ENCODE measurements at places on chromosomes 13 and 19.
A peak's percentile ranks its signal among the peaks of the same experiment; 100 is the strongest.

- DNase-seq = no peak
Observed at GRCh38 chr13:69108486-69108885, 999.1 kb upstream of the ATXN8OS start.

GRCh38 chr19:45037393-45038169, 1.3 kb upstream of the CLASRP start:
- no peak for DNase-seq

- DNase-seq = no peak
Observed at GRCh38 chr19:43595605-43595998, 332 bp downstream of the IRGQ start.

GRCh38 chr19:377801-378581, 31.0 kb downstream of the C2CD4C start:
- no peak for DNase-seq

DNA sequence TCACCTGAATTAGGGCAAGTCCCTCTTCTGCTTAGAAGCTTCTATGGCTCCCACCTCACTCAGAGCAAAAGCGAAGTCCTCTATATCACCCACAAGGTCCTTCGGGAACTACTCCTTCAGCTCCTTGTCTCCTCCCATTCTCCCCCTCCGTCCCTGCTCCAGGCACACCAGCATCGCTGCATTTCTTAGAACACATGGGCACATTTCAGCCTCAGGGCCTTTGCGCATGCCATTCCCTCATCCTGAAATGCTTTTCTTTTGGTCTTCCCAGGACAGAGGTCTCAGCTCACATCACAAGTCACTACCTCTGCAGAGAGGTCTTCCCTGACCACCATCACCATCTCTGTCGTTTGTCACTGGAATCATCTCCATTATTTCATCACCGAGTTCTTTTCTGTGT, 4.0 kb downstream of the S1PR5 start:
- DNase-seq = no peak

- no peak for DNase-seq
Observed at GRCh38 chr19:39940221-39940833, 5.9 kb upstream of the FCGBP start.

DNA sequence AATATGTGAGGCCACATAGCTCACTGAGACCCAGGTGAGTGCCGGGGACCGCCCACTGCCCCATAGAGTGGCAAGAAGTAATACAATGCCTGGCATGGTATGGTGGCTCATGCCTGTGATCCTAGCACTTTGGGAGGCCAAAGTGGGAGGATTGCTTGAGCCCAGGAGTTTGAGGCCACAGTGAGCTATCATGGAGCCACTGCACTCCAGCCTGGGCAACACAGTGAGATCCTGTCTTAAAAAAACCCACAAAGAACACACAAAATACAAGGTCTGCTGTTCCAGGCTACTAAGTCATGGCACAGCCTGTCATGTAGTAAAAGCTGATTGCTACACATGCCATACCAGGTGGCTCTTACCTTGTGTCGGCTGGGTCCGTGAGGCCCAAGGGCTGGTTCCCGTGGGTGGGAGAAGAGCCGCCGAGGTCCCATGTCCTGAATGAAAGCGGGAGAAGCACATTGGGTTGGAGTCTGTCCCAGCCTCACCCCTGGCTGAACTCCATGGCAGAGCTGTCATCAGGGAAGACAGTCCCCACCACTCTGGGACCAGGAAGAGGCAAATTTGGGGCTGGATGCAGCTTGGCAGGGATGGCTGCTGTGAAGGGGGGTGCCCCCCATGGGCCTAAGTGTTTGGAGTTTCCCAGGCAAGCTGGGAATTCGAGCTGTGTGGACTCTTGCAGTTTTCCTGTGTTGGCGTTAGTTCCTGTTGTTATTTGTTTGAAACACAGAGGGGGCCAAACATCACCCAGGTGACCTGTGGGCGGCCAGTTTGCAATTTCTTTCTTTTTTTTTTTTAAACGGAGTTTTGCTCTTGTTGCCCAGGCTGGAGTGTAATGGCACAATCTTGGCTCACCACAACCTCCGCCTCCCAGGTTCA, 3.2 kb upstream of the FDX2 start:
- no peak for DNase-seq

- DNase-seq = peak; percentile 17
Observed at GRCh38 chr13:113645329-113645728, 12.7 kb downstream of the ATP4B start.

DNA sequence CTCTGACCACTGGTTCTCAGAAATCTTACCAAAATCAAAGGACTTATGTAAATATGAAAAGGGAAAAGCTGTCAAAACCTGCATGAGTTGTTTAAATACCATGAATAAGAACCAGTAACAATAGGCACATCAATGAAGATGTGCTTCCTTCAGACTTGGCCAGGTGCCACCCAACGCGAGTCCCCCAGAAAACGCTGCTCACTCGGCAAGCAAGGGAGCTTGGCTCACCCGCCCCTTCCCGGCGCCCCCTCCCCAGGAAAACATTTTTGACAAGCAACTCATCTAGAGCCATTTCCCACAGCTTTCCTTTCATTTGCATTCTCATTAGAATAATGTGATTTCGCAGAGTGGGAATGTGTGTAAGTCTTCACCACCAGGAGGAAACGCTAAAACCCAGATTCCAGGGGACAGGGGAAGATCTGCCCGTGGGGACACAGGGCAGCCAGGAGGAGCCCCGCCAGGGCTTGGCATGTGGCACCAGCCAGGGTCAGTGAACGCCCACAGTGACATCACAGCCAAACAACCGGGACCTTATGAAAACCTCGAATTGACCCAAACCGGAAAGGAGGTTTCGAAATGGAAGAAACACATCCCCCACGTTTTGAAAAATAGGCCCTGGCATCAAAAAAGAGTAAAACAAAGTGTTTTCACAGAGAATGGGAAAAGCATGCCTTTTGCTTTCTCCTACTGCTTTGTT, 366.2 kb upstream of the TSHZ3 start:
- no peak for DNase-seq

GRCh38 chr19:41307090-41307875, 2.7 kb upstream of the CCDC97 start:
- DNase-seq = no peak

DNA sequence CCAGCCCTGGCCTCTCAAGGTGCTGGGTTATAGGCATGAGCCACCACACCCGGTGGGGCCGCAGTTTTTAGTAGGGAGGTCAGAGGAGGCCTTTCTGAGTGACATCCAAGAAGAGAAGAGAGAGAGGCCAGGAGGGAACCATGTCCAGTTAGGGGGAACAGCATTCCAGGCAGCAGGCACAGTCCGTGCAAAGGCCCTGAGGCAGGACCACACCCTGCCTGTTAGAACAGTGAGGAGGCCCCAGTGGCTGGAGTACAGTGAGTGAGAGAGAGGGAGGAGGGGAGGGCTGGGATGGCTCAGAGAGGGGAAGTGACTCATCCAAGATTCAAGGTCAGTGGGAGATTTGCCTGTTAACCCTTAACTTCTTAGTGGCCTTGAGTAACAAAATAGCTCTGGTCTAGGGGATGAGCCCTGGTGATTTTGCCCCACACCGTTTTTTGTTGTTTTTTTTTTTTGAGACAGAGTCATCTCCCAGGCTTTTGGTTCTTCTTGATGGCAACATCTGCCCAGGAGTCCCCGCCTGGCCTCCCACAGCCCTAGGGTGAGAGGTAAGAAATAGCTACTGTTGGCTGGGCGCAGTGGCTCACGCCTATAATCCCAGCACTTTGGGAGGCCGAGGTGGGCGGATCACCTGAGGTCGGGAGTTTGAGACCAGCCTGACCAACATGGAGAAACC, 2.7 kb upstream of the PLIN3 start:
- peak; percentile 82 for DNase-seq

DNA sequence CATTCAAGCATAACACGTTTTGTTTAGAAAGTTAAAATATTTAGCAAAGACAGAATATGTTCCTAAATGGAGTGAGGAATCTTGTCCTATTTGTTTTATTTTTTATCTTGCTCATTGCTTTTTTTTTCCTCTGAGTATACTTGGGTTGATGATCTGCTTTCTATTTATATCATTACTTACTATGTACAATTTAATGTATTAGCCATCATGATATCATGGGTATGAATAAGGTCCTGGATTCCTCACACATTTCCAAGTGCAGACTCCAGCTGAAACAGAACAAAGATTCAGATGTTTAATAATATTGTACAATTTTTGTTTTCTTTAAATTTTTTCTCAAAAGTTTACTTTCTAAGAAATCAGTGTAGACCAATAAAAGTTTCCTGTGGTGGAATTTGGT, 388.2 kb downstream of the GPC6 start:
- no peak for DNase-seq

DNA sequence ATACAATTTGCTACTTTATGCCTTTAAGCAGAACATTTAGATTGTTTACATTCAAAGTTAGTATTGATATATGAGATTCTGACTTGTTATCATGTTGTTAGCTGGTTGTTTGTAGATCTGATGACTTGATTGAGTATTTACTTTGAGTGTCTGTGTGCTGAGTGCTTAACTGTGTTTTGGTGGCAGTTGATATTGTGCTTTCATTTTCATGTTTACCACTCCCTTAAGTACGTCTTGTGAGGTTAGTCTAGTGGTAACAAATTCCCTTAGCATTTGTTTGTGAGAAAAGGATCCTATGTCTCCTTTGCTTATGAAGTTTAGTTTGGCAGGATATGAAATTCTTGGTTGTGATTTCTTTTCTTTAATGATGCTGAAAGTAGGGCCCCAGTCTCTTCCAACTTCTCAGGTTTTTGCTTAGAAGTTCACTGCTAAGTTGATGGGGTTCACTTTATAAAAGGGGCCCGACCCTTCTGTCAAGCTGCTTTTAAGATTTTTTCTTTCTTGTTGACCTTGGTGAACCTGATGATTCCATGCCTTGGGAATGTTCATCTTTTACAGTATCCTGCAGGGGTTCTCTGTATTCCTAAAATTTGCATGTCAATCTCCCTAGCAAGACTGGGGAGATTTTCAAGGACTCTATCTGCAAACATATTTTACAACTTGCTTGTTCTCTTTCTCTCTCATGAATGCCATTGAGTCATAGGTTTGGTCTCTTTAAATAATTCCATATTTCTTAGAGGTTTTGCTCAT, 1095.4 kb upstream of the PCDH20 start:
- no peak for DNase-seq

DNA sequence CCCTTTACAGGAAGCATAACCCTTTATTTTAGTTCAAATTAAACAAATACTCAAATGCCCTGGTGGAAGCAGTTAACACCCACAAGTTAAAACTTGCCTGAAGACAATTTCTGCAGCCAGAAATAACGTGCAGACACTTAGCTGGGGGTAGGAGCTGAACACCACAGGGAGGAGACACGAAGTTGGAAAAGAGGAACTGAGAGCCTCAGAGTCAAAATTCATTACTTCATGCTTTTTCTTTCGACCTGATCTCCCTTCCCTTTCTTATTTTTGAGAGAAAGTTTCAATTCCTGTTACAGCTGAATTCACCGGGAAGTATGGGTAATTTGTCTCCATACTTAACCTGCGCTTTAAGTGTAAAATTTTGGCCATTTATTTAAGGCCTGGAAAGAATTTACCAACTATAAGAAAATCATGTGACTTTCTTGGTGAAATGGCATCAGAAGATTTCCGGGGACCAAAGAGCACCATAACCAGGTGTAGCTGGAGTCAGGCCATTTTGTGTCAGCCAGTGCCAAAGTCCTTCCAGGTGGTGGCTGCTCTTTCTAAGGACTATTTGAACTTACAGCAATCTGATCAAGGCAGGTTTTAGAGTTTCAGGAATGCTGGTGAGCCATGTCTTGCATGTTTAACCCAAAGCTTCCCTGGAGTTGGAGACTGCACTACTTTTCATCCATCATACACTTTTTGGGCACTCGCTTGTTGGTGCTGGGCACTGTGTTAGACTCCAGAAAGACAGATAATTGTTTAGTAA, 46.5 kb upstream of the RCBTB2 start:
- no peak for DNase-seq

GRCh38 chr19:19745496-19746285, 12.8 kb upstream of the ZNF14 start:
- DNase-seq = no peak
